Osteocyte (in vitro differentiated cells): ENCODE measurements at places on chromosomes 16 and 17. TPM values are rescaled to one million over a fixed set of nuclear protein-coding genes. Genes with fewer than 3 reads are reported as not detected.

DNA sequence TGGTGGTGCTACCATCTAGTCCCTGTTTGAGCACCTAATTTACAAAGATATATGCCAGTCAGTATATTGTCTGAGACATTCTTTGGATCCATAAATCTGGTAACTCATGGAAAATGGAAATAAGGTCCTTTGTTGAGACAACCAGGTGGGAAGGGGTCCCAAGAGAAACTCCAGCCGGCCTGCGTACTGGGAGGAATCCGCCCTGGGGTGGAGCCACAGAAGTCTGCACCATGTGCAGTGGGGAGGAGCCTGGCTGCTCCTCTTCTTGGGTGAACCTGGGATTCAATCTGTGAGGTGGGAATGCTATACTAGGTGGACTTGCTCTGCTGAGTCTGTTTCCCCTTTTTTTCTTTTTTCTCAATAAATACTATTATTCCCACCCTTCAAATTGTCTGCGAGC, 339.2 kb upstream of the TNRC6C start:
- H3K27ac ChIP-seq = peak overlapping the region; percentile 56
- peaks cover 35% of the 10 kb centered on the region for H3K4me1 ChIP-seq
- no peak overlapping the region for H3K4me3 ChIP-seq
- no peaks in the 10 kb centered on the region for H3K36me3 ChIP-seq

DNA sequence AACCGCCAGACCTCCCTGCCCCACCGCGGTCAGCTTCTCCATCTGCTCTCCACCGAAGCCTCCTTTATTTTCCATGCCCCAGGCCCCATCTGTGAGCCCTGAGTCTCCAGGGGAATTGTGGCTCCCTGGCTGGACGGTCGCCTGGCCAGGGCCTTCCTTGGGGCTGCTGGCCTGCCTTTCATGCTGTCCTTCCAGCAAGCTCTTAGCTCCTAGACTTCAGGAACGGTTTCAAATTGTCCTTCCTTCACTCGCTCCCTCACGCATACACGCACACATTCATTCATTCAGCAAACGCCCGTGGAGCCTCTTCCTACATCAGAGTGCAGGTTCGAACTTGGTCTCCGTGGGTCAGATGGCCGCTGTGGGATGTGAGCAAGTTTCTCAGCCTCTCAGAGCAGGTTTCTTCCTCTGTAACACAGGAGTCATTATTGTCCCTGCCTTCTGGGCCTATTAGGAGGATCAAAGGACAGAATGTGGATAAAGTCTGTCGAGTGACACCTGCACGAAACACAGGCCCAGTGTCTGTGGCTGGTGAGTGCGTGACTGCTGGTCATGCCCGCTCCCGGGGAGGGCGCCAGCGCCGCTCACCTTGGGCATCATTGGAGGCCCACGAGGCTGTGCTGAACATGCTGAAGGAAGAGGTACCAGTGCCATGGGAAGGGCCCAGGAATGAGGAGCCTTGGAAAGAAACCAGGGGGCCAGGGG, 18.7 kb upstream of the GSE1 start:
- H3K4me1 ChIP-seq = peaks cover 43% of the 10 kb centered on the region
- no peaks in the 10 kb centered on the region for H3K27me3 ChIP-seq
- peak overlapping the region; percentile 19 for H3K27ac ChIP-seq
- no peak for DNase-seq

DNA sequence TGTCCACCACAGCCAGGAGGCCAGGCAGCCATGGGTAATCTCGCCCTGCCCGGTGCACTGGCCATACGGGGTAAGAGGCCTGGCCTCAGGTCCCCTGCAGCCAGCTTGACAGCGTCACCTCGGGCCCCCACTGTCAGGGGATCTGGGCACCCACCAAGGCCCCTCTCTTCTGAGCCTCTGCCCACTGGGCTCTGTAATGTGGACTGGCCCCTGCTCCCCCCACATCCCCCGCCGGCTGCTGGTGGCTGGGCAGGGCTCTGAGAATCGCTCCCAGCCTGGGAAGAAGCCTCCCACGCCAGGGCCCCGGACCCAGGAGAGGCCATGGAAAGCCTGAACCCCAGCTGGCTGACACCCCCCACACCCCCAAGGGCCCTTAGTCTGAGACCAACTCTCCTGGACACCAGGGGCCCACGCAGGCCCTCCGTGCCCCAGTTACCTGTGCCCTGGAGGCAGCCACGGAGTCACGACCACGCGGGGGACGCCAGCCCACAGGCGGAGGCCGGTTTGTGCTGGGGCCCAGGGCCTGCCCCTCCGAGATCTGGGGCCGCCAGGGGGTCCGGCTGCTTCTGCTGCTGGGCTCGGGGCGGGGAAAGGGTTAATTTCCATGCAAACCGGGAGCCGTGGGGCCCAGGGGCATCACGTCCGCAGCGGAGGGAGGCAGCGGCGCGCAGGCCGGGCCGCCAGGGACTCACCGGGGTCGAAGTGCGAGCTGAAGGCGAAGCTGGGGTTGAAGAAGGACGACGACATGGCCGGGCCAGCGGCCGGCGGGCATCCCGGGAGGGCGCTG, at the start of gene PVALEF:
Gene PVALEF, plus strand, starts transcription at position 262 of the 787 bp plus-strand sequence. CDS start 15,720 bp downstream, outside the sequence.
- H3K27me3 ChIP-seq = peaks cover 5% of the 10 kb centered on the region
- no peak for DNase-seq
- H3K4me1 ChIP-seq = peaks cover 2% of the 10 kb centered on the region
- H3K4me3 ChIP-seq = peak within 1 kb of the TSS; percentile 32

DNA sequence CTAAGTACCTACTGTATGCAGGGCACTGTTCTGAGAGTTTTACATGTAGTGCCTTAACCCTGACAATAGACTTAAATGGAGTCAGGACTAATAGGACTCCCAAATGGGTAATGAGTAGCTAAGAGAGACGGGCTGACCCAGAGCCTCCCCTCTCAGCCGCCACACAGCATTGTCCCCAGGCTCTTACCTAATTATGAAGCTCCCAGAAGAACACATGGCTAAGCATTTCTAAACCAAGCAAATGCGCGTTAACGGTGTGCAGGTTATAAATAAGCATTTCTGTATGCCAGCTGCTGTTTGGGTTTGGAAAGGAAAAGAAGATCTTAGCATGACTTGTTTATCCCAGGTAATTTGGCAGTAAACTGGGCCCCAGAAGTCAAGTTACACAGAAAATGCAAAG, 14.3 kb downstream of the KATNIP start:
- H3K27ac ChIP-seq = no peak overlapping the region
- peaks cover 2% of the 10 kb centered on the region for H3K36me3 ChIP-seq
- H3K4me3 ChIP-seq = no peak overlapping the region
- H3K27me3 ChIP-seq = no peaks in the 10 kb centered on the region
- H3K4me1 ChIP-seq = peaks cover 1% of the 10 kb centered on the region

The ACD gene
- 21.3 and 23.1 TPM in 2 replicates for total RNA-seq

- no peaks in the 10 kb centered on the region for H3K27me3 ChIP-seq
- H3K4me1 ChIP-seq = peaks cover 40% of the 10 kb centered on the region
- DNase-seq = no peak
- no peak overlapping the region for H3K4me3 ChIP-seq
Observed at GRCh38 chr16:85162478-85163277, 50.4 kb upstream of the CIBAR2 start.

The CNTNAP4 gene
- not detected in 2 replicates for total RNA-seq

The NOD2 gene
- total RNA-seq = not detected in 2 replicates

- H3K27ac ChIP-seq = no peak overlapping the region
- no peak for DNase-seq
- peaks cover 34% of the 10 kb centered on the region for H3K36me3 ChIP-seq
- no peaks in the 10 kb centered on the region for H3K27me3 ChIP-seq
- H3K4me1 ChIP-seq = no peaks in the 10 kb centered on the region
- no peak overlapping the region for H3K4me3 ChIP-seq
Observed at GRCh38 chr17:51200846-51201245, 34.6 kb downstream of the NME2 start.
